CD4-positive, alpha-beta T cell (primary cell): ENCODE measurements at places on chromosomes 11 and 22.

DNA sequence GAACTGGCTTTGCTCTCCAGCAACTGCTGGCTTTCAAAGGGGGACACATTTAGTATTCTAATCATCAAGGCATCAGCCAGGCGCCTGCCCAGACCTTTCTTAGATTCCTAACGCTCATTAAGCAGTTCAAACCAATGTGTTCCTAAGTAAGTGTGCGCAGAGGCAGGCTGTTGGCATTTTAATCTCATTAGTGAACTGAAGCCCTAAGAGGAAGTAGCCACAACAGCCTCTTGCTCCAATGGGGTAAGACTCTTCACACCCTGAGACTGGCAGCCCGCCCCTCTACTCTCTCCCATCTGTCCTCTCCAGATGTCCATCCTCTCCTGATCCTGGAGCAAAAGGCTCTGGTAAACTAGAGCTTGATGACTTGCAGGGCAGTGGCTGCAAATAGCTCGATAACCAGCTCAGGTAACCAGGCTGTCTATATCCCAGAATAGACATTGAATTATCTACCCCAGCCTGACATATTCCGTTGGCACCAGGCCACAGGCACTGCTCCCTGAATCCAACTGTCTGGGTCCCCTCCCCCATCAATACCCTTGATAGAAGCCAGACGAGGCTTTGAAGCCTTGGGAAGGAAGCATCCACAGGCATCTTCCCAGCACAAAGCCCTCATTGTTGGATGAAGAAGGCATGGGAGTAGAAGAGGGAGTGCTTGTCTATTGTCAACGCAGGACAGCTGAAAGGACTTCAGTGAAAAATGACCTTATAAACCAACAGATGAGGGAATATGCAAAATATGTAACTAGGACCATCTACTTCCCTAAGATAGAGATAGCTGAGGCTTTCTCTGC is 321.1 kb downstream of the TENM4 start:
- no peak for DNase-seq

DNA sequence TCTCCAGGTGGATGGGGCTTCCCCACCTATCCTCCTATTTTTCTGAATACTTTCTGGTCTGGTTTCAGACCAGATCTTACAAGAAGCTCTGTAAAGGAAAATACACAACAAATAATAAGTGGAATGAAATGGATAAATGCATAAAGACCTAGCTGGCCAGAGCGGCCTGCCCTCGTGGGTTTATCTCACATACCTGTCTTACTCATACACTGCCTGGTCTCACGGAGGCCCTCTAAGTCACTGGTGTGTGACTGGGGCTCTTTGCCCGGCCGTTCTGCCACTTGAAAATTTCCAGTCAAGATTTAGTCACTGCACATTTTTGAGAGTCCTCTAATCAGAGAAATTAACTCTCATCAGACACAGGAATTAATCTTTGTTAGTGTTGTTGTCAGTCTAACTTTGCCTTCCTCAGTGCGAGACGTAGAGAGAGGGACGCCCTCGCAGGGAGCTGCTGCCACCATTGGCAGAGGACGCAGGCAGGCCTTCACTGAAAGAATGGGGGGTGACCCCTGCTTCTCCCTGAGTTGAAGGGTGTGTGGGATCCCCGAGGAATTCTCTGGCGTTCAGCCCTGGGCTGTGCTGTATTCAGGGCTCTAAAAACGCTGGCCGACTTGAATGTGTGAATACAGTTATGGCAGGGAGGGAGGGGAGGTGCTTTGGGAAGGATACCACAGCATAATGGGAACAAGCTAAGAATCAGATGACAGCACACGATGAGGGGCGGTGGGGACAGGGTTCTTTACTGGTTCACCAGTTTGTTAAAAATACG is 46.3 kb upstream of the CADM1 start:
- no peak for DNase-seq

DNA sequence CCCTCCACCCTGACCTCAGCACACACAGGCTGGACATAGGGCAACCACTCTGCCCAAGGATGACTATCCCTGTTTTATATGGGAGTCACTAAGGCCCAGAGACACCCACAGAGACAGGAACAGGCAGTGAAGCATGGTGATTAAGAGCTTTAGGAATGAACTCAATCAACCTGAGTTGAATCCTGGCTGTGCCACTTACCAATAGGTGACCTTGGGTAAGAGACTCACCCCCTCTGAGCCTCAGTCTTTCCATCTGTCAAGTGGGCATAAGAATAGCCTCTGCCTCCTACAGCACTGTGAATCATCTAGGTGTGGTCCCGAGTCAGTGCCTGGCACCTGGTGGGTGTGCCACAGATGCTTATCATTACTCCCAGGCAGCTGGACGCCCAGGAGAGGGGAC is 6.8 kb downstream of the CRYBB1 start:
- no peak for DNase-seq

- peak; percentile 62 for DNase-seq
These were observed 38.5 kb upstream of the CYP2D6 start for GRCh38 chr22:42169055-42169469.

- DNase-seq, result no peak
These were observed 4.4 kb upstream of the ZNF202 start for GRCh38 chr11:123745764-123746451.

DNA sequence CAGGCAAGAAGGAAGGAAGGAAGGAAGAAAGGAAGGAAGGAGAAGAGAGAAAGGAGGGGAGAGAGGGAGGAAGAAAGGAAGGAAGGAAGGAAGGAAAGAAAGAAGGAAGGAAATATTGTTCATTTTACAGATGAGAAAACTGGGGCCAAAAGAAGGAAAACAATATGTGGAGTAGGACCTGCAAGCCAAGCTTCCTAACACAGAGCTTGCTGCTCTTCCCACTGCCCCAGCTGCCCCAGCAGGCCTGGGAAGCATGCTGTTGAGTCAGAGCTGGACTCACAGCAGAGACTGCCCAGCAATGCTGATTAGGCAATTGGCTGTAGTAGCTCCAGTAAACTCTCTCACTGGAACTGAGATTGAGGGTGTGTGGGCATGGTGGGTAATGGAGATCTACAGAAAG is 42.6 kb upstream of the SMCO4 start:
- DNase-seq, result no peak

- no peak for DNase-seq
These were observed 726.7 kb downstream of the METTL15 start for GRCh38 chr11:28834877-28835276.

DNA sequence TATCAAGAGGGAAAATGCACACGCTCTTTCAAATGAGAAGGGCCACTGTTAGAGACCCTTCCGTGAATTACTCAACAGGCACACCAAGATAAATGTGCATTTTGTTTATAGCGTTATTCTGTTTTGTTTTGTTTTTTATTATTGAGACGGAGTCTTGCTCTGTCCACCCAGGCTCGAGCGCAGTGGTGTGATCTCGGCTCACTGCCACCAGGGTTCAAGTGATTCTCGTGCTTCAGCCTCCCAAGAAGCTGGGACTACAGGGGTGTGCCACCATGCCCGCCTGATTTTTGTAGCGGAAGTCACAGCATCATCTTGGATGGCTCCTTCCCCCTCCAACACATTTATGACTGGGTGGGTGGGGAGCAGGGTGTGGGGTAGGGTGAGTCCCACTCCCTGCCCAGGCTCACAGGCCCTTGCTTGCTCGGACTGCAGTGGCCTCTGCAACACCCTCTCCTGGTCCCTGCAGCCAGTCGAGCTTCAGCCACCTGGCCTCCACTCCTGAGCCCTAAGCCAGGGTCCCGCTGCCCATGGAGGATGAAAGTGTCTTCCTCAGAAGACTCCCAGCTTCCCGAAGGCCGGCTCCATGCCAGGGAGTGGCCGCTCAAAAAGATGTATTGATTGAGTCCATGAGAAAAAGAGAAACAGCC is 68.0 kb downstream of the RTL6 start:
- no peak for DNase-seq

GRCh38 chr11:20002312-20003216 is 157.7 kb downstream of the DBX1 start:
- no peak for DNase-seq

GRCh38 chr11:6531267-6531752 is 34.2 kb downstream of the DNHD1 start:
- DNase-seq, result no peak

DNA sequence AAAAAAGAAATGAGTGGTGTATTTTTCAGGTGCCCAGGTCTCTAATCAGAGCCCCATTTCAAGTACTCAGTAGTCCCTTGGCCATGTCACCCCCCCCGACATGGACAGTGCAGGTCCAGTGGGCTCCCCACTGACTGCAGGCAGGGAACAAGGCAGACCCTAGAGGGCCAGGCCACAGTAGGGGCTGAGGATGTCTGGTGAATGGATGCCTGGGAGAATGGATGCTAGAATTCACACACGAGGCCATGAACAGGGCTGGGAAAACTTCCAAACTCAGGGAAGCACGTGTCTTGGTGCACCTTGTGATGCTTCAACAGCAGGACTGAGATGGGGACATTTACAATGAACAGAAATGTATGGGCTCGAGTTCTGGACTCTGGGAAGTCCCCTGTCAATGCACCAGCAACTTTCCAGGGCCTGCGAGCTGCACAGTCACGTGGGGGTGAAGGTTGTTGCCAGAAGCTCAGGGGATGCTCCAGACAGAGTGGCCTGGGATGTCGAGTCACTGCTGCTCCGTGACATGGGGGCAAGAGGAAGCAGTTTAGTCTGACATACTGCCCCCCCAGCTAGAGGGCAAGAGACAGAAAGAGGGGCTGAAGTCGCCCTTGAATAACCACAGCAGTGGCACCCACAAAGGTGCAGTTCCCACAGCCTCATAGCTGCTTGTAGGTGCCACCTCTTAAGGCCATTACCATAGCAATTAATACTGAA is 3.1 kb downstream of the APOBEC3G start:
- no peak for DNase-seq

DNA sequence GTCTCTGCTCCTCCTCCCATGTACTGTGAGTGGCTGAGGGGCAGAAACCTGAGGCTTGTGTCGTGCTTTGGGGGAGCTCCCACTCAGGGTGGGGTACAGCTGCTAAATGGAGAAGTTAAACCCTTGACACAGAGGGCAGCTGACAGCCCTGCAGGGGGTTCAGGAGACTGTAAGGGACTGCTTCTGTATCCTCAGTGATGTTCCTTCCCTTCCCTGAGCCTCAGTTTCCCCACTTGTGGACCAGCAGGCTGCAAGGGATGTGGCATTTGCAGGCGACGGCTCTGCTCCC is 15.6 kb downstream of the SYNGR1 start:
- no peak for DNase-seq

GRCh38 chr11:21260101-21260500 is 590.7 kb downstream of the NELL1 start:
- no peak for DNase-seq

DNA sequence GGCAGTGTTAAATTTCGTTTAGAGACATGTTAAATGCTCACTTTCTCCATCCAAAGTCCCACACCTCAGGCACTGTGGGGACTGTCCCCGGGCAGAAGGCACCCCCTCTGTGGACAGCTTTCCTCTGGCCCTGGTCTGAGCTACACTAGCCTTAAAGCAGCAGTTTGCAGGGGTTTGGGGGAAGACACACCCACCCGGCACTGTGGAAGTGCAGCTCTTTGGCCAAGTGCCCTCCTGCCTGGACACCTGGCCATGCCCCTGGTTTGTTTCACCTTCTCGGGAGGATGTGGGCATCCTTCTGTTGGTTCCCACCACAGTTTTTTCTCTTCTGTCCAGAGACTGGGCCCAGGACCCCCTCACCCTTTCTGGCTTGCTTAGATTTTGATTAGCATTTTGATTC is 1254.7 kb downstream of the BRD1 start:
- DNase-seq, result no peak

GRCh38 chr11:103069367-103069766 is 22.6 kb downstream of the DCUN1D5 start:
- no peak for DNase-seq

DNA sequence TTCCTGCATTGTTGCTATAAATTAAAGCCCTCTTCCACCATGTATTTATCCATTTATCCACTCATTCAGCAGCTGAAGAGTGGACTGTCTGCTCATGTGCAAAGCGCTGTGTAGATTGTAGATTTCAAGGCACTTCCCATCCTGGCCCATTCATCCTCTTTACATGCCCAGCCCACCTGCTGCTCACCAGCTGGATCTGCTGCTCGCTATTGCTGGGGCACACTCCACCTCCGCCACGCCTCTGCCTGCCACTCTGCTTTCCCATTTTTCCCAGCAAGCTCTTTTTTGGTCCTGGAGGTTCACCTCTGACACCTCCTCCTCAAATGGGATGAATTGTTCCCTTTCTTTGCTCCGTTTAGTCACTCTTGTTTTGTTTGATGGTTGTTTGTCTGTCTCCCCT is 48.3 kb downstream of the CEP164 start:
- no peak for DNase-seq

DNA sequence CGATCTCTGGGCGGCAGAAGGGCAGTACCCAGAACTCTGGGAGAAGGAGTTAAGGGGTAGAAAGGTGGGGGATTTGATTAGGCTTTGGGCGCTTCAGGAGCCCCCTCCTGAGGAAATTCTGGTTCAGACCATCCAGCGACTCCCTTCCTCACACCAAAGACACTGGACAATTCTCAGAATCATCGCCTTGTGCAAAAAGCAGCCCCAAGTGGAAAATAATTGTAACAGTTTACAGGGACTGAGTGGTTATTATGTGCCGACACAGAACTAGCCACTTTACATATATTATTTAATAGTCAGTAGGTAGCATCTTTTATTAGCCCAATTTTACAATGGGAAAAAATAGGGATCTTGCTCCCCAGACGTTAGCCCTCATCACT is 662 bp upstream of the TRIM3 start:
- DNase-seq, result no peak

DNA sequence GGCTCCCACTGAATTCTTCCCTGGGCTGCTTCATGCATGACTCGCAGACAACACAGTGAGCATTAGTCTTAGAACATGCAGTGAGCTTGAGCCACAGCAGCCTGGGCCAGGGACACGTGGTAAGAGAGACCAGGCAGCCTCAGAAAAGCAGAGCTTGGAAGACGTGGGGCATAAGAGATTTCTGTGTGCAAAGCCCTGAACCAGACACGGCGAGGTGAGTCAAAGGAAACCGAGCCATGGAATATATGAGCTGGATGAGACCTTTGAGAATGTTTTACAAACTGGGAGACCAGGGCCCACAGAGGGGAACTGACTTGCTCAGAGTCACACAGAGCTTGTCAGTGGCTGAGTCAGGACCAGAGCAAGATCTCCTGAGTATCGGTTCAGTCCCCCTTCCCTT is 8.5 kb upstream of the FXYD6 start:
- DNase-seq, result no peak

DNA sequence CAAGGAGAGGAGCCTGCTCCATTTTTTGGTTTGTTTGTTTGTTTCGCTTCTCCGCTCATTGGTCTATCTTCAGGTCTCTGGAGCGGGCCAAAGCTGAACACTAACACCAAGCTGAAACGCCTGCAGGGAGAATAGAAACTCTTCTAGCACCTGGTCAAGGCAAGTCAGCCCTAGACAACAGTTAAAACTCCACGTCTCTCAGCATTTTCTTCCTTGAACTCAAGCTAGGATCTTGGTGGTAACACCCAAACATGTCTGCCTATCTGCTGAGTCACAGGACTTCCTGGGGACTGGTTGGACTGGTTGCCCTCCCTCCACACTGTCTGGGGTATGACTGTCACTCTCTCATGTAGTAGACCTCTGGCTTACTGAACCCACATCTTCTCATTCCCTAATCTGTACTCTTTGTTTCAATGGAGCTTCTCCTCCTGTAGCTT is 23.9 kb upstream of the RBFOX2 start:
- DNase-seq, result no peak

- DNase-seq, result no peak
These were observed 2.8 kb upstream of the TTC12 start for GRCh38 chr11:113311536-113311935.

- DNase-seq, result no peak
These were observed 76.5 kb downstream of the SWAP70 start for GRCh38 chr11:9740202-9740883.
